ENCODE measurements at places on chromosomes 16 and 17.

DNA sequence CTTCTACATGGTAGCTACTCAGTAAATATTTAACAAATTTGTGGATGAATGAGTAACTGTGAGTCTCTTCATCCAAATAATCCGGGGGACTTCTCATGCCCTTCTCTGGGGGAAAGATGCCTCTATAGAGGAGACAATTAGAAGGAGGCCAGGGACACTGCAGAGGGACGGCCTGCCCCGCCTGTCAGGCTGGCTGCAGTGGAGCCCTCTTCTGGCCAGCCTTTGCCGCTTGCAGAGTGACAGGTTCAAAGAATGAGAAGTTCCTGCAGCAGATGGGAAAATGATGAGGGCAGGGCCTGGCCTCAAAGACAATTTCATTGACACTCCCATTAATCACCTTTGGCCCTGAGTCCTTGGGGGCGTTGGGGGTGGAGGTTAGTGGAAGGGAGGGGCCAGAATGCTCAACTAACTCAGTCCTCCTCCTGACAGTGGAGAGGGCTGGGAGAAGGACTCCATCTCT, 339.0 kb downstream of the MAF start:
- DNase-seq, result no peak

DNA sequence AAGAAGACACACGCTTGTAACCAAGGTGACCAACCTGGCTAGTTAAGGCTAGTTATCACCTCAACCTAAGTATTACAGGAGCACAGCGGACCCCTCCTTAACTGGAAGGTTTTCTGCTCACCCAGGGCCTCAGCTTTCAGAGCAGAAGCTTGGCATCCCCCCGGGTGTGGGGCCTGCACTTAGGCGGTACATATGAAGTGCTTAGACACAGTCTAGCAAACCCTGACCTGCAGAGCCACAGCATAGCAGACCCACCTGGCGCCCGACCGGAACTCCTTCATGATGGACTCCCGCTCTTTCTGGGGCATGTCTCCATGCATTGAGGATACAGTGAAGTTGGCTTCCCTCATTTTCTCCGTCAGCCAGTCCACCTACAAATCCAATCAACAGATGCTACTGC, 9.8 kb downstream of the EIF4A3 start:
- DNase-seq, result no peak

GRCh38 chr17:7354262-7354843, 603 bp upstream of the TMEM95 start:
- DNase-seq, result no peak

DNA sequence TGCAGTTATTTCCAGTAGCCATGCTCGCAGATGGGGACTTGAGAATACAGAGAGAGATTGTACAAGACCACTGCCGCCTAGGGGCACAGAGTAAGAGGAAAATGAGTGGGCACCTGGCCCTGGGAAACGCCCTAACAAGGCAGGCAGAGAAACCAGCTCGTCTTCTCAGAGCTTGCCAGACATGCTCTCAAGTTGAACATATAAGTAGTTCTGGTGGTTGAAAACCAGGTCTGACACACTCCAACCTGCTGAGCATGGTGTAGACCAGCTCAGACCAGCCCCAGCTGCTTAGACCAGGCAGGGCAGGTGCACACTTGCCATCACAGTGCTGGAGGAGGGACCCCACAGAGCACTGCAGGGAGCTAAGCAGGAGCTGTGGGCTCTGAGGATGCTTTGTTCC, 250.5 kb downstream of the CPPED1 start:
- DNase-seq, result no peak

DNA sequence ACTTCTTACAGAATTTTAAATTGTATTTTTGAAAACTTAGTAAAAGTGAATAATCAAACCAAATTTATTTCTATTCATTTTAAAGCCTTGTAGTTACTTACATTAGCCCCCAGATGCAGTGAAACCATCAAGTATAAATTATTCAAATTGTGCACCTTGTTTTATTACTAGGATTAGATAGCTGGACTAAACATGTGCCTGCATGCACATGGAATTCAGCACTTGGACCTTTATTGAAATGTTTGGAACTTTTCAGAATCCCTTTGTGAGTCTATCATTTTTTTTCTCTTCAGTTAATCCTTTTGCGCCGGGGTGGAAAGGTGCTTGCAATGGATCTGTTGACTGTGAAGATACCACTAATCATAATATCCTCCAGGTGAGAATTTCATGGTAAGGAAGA, 4.7 kb downstream of the ZPBP2 start:
- DNase-seq, result no peak

DNA sequence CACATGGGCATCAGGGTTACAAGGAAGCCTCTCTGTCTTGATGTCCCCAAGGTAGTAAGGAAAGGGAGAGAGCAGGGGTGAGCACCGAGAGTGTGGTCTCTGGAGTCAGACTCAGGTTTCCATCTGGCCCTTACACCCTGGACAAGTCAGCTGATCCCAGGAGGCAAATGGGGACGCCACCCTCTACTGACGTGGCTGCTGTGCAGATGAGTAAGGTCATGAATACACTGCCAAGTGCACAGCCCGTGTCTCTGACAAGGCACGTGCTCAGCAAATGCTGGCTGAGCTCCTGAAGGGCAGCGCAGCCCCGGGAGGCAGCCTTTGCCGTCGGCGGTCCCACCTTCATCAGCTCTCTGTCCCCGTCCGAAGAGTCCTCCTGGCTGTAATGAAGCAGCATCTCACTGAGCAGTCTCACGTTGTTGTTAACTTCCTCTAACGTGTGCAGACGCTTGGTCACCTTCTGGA, 19.4 kb downstream of the GGA3 start:
- no peak for DNase-seq

DNA sequence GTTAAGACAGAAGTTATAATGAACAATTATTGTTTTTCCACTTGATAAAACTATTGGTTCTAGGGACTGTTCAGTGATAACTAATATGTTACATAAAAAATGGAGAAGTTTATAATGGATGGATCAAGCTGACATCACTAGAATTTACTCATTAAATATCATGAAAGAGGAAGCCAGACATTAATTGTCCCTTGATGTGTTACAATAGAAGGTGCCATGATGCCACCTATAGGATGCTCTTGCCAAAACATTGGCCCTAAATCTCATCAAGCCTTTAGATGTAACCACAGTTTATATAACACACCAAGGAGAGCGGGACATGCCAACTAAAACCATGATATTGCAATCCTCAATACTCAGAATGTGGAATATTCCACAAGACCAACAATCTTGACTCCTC, 147.9 kb upstream of the MON1B start:
- DNase-seq, result no peak

DNA sequence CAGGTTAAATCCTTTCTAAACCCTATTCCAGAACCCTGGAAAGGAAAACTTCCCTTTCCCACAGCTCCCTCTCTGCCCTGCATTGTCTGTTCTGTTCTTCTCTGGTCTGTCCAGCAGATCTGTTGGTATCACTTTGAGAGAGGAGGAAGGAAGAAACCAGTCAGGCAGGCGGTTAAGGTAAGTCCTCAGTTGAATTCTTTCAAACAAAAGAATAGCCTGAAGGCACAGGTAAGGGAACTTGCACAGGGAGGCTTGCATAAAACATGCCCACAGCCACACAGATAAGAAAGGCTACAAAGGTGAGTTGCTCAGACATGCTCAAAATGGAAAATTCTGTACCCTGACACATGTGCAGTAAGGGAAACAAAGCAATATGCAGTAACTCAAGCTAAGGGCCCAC, 595.7 kb upstream of the CDH5 start:
- DNase-seq, result no peak

GRCh38 chr17:73042225-73042624, 50.3 kb downstream of the SLC39A11 start:
- DNase-seq, result no peak

DNA sequence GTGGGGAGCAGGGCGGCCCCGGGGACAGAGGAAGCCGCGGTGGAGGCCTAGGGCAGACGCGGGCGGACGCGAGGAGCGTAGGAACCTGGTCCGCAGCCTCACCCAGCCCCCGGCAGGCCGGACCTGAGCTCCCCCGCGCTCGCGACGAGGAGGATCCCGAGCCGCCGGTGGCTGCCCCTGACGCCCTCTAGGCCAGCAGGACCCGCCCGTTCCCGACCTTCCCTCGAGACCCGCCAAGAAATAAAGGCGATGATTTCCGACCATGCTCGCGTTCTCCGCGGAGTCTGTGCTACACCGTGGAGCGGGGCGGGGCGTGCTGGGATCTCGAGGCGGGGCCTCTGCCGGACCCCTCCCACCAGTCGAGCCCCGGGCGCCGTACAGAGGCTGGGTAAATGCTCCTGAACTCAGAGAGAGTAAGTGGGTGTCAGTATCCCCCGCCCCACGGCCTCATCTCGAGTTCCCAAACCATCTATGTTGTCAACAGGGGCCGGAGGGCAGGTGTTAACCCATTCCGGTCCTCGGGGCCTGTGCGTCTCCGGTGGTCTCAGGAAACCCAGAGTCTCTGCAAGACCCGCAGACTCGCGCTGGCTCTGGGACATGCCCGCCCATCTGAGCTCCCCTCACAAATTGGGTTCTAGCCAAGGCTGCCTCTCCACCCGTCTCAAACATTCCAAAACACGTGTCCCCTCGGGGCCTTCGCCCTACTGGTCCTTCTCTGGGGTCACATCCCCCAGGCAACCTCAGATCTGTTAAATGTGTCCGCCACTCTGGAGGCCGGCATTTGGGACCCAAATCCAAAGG, 13.7 kb downstream of the SYCE1L start:
- no peak for DNase-seq

DNA sequence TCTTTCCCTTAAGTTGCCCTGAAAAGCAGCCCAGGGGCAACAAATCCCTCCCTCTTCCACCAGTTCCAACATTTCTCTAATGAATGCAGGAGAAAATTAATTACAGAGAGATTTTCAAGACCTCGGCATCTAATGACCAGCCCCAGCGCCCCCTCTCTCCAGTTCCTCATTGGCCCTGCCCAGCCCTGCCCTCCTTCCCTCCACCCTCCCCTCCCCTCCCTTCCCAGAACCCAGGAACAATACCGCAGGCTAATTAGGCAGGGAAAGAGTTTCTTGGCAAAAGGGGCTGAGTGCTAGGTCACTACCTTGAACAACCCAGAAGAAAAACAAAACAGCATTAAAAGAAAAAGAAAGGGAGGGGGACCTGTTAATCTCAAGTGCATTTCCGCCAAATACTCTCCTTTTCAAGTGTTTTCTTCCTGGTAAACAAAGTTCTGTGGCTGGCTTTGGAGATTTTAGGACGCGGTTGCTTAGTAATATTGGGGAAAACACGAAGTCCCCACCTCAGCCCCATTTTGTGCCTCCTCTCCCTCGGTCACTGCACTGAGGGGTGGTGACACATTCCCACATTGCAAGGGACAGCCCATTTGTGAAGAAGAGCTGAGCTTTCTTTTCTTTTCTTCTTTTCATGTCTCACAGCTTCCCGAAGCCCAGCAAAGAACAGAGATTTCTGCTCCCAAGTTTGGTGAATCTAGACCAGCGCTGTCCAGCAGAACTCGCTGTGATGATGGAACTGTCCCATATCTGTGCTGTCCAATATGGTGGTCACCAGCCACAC, 215.4 kb downstream of the SOX9 start:
- DNase-seq, result no peak

DNA sequence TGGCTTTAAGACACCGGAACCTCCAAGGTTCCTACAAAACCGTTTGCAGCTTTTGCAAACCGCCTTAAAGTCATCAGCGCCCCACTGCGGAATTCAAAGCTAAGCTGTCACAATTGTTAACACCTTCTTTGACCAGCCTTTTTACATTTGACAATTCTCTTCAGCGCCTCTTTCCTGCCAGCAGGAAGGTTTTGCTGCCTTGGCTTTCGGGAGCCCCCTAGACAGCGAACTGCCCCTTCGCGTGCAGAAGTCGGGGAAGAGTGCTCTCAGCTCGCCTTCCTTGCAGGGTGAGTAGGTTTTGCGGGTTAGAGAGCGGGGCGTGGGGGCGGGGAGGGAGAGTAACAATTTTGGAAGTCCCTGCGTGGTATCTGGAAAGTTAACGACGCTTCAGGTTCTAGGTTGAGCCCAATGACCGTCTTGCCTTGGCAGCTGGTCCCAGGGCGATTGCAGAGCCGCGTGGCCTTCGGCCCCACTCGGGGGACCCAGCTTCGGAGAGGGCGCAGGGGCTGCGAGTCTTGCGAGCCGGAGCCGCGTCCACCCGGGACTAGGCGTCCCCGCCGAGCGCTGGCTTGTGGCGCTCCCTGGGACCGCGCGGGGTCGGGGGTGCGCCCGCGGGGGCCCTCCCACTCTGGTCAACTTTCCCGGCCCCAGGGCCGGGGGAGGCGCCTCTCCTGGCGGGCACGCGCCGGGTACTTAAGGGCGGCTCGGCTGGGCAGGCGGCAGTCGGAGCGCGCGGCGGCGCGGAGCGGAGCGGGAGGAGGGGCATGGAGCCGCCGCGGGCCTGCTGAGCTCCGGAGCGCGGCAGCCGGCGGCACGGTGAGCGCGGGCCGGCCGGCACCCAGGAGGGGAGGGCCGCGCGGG, at the start of gene HAS3:
HAS3 (plus strand) TSS at position 153 of the 861 bp plus-strand sequence. CDS start 3,743 bp downstream, outside the sequence.
- no peak for DNase-seq

DNA sequence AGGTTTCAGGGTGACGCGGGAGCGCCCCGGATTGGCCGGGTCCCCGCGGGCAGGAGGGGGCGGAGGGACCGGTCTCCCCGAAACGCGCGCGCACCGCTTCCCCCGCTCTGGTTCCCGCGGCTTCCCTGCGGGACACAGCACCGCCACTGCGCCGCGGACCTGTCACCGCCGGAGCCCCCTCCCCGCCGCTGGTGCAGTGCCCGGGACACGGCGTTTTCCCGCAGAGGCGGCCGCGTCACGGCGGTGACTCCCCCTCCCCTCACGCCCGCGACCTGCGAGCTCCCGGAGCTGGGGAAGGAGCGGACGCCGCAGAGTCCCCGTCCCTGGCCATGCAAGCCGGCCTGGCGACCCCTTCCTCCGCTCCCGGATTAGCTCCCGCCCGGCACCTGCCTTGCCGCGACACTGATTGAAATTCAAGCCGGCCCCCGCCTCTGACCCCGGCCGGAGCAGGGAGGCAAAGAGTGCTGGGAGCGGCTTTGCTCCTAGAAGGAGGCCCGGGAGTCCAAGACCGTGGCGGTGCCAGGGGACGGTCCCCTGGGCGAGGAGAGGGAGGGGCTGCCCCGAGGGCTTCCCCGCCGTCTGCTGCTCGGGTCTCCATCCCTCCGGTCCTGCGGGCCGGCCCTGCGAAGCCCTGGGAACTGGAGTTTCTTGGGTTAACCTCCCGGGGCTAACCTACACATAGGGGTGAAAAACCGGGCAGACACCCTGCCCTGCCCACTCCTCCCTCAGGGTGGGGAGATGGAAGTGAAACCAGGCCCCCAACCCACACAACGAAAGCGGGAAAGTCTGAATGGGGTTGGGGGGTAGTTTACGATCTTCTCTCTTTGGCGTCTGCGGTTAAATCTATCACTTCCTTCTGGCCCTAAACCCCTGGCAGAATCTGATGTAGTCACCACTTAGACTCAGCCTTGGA, 1.0 kb downstream of the RHBDL3 start:
- DNase-seq, result no peak
